ENCODE measurements at places on chromosomes 7 and 10.

- H3K27ac ChIP-seq = no peak overlapping the region
- H3K27me3 ChIP-seq = no peaks in the 10 kb centered on the region
- no peak overlapping the region for H3K4me3 ChIP-seq
- no peaks in the 10 kb centered on the region for H3K36me3 ChIP-seq
- no peak for DNase-seq
- H3K4me1 ChIP-seq = peaks cover 8% of the 10 kb centered on the region
These were observed 43.5 kb downstream of the VTI1A start for GRCh38 chr10:112490545-112490944.

DNA sequence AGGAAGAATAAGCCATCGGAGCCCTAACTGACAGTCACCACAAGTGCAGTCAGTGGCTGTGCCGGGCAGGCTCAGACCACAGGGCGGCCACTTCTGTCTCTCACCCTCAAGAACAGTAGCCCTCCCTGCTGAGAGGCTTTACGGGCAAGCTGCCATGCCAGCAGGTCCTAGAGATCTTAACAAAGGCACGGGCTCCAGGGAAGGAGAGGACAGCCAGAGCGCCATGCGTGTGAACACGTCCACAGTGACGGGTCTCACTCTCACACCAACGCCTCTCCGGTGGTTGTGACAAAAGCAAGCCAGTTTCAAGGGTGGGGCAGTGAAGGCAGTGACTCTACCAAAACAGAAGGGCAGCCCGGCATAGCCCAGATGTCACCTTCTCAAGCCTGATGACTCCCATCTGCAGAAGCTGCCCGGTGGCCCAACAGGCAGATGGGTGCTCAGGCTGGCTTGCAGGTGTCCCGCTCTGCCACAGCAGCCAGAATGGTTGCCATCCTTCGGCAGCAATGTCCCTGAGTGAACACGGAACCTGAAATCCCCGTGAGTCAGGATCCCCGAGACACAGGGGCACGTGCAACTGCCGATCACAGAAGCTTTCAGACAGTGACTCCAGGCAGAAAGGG is 102.0 kb downstream of the FAM53B start:
- H3K27ac ChIP-seq = peak overlapping the region; percentile 94
- no peaks in the 10 kb centered on the region for H3K27me3 ChIP-seq
- no peak overlapping the region for H3K4me3 ChIP-seq
- no peak for DNase-seq
- peaks cover 8% of the 10 kb centered on the region for H3K36me3 ChIP-seq

DNA sequence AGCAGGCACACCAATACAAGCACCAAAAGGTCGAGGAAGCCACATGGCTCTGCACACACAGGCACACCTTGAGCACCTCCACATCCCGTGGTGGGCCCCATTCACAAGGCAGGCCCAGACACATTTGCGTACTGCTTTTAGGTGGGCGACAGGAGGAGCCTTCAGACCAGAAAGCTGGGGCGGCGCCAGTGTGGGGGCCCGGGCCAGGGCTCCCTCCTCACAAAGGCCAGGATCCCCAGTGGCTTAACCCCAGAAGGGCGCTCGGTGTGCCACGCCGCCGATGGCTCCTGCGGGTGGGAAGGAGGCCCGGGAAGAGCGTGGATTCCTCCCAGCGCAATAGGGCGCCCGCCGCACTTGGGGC is 2.8 kb upstream of the SMARCD3 start:
- peaks cover 64% of the 10 kb centered on the region for H3K27me3 ChIP-seq
- H3K36me3 ChIP-seq = no peaks in the 10 kb centered on the region
- peak overlapping the region; percentile 10 for H3K4me3 ChIP-seq
- peaks cover 14% of the 10 kb centered on the region for H3K4me1 ChIP-seq

GRCh38 chr7:129948338-129948737 is 4.4 kb downstream of the UBE2H start:
- peaks cover 27% of the 10 kb centered on the region for H3K4me1 ChIP-seq
- no peaks in the 10 kb centered on the region for H3K27me3 ChIP-seq
- H3K27ac ChIP-seq = no peak overlapping the region
- H3K4me3 ChIP-seq = no peak overlapping the region
- H3K36me3 ChIP-seq = peaks cover 10% of the 10 kb centered on the region

DNA sequence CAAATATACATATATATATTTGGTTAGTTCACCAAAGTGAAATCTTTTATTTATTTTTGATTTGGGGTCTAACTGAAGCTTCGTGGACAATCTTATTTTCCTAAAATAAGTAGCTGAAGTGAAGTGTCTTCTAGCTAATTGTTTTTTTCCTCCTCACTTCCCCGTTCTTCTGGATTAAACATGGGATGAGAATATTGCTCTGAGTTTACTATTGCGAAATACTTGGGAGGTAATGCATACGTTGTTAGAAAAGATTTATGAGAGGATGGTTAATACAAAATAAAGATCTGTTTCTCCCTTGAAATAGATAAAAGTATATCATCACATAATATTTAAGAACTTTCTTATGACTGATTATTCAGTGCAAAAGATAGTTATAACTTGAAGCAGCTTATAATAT is 228.3 kb upstream of the TPK1 start:
- no peak for DNase-seq
- H3K4me3 ChIP-seq = no peak overlapping the region

DNA sequence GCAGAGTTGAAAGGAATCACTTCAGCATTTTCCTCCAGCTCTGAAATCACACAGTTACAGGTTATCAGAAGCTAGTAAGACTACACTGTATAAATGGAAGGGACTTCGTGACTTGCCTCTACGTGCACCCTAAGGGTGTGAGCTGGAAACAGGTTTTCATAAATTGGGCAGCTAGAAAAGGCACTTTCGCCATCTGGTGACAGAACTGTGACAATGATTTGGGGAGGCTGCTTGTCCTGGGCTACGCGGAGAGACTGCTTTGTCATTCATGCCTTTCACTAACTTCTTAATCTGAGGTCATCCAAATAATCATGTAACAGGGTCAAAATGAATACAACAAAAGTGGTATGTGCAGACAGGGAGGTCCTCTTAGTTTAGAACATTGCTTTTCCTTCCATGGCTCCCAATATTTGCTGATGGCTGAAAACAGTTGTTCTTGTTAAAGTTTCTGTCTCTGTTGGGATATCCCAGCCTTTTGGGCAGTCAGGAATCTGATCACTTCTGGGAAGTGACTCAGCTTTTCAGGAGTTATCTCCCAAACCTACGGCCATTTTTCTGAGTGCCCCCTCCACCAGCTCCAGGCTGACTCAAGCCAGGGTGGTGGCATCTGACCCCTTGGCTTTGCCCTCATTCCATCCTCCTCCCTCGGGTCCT is 17.8 kb downstream of the VWC2 start:
- no peak for DNase-seq
- H3K4me1 ChIP-seq = no peaks in the 10 kb centered on the region
- H3K27ac ChIP-seq = no peak overlapping the region
- no peak overlapping the region for H3K4me3 ChIP-seq
- no peaks in the 10 kb centered on the region for H3K27me3 ChIP-seq
- H3K36me3 ChIP-seq = no peaks in the 10 kb centered on the region

DNA sequence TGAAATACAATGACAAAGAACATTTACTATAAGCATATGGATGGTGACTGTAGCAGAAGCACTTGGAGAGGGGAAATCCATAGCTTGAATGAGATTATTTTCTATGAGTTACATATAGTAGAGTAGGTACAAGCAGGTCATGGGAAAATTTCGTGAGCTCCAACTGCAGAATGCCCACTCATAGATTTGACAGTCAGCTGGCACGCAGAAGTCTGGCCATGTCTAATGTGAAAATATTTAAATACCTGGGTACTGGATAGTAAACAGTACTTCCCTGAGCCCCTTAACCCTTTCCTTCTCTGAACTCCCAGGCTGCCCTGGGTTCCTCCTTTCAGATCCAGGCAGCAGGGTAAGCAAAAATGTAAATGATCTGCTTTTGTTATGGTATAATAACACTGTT is 209.7 kb downstream of the OTUD1 start:
- H3K27me3 ChIP-seq = peaks cover 7% of the 10 kb centered on the region
- no peak for DNase-seq

All from activated CD4-positive, alpha-beta memory T cell treated with anti-CD3 and anti-CD28 coated beads for 36 hours (primary cell).